ENCODE measurements at places on chromosomes 13 and 19.

DNA sequence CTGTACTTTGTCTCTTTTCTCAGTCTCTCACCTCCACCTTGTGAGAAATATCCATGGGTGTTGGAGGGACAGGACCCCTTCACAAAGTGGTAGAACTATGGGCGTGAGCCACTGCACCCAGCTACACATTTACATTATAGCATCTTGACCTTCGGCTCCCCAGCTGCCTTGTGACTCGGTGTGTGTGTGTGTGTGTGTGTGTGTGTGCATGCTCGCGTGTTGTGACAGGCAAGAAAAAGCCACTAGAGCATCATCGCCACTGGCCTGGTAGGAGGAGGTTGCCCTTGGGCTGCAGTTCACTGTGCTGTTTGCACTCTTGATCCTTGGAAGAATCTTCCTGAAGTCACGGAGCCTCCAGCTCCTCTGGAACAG is 13.7 kb upstream of the ZNF888 start:
- no peak for DNase-seq

GRCh38 chr19:14544047-14544446 is 14.7 kb downstream of the TECR start:
- DNase-seq: no peak

DNA sequence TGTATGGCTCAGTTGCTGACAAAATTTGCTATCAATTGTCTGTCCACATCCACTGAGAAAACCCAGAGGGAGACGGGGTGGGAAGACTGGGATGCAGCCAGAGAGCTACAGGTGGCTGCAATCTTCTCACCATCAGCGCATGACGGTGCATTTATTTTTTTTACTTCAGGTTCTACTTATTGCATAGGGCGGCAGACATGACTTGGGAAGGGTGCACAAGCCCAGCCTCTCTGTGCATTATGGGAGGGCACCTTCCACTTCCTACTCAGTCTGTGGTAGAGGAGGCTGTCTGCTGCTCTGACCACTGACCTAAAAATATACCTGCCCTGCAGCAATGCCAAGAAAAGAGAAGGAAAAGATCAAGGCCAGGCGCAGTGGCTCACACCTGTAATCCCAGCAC is 73.1 kb downstream of the ABCC4 start:
- DNase-seq: no peak

DNA sequence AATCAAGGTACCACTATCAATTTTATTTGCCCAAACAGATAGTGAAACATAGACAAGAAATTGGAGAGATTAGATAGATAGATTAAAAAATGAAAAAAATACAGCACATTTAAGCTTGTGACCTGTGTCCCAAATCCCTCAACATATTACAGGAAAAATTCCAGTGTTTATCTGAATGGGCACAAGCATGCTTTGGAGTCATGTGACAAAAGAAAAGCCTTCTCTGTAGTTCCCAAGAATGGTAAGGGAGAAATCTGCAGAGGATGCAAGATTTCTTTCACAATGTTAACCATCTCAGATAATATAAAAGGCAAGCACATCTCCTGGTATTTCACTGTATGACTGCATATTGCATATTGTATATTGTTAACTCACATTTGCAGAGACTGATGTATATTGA is 168.0 kb downstream of the PCDH9 start:
- DNase-seq: no peak

Data from HFF-Myc (cell line).